RPMI7951 (cell line): ENCODE measurements at places on chromosomes 3 and 15.

DNA sequence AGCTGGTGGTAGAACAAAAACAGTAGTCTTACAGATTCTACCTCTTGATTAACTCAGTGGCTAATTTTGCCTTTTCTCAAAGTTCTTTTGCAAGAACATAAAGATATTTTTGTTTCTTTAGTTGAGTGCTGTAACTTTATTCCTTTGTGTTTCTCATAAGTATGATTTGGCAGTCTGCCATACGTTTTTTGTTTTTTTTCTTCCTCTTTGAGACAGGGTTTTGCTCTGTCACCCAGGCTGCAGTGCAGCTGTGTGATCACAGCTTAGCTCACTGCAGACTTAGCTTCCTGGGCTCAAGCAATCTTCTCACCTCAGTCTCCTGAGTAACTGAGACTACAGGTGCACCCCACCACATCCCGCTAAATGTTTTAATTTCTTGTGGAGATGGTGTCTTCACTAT lies 22.4 kb downstream of the B3GNT5 start:
- peak; percentile 32 for DNase-seq

GRCh38 chr15:72230197-72231065 lies 559 bp downstream of the PKM start:
- peak; percentile 94 for DNase-seq

GRCh38 chr15:65783872-65784271 lies 8.2 kb downstream of the DENND4A start:
- DNase-seq = no peak

DNA sequence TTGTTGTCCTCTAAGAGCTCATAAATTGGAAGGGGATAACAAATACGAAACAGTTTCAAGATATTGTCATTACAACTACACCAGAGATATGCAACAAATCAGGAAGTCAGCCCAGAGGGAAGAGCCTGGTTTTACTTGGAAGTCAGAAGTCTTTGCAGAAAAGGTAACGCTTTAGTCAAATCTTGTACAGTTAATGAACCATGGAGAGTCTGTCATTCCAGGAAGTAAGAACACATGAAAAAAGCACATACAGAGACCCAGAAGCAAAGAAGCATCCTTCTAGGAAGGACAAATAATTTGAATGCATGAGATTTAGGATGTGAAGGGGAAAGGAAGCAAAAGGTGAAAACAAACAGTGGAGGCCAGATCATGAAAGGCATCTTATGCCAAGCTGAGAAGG lies 19.6 kb downstream of the DYNC1LI1 start:
- DNase-seq = no peak

- DNase-seq = no peak
Measured at GRCh38 chr15:81475471-81475870, 101.5 kb upstream of the TMC3 start.

GRCh38 chr3:124126436-124127023 lies 134.6 kb upstream of the ROPN1 start:
- no peak for DNase-seq

DNA sequence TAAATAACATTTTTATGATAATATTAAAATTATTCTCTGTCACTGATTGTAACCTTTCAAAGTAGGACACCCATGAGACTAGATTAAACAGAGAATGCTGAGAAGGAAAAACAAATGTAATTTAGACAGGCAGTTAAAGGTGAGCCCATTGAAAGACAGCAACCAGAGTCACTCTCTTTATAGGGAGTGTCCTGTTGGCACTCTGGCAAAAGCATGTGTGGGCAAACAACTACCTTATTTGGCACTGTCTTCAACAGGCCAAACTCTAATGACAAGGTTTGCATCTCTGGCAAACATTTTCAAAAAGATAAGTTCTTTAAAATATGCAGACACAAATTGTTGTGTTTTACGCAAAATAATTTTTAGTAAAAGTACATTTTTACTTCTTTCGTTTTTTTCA lies 29.8 kb downstream of the NFKBIZ start:
- DNase-seq = no peak

DNA sequence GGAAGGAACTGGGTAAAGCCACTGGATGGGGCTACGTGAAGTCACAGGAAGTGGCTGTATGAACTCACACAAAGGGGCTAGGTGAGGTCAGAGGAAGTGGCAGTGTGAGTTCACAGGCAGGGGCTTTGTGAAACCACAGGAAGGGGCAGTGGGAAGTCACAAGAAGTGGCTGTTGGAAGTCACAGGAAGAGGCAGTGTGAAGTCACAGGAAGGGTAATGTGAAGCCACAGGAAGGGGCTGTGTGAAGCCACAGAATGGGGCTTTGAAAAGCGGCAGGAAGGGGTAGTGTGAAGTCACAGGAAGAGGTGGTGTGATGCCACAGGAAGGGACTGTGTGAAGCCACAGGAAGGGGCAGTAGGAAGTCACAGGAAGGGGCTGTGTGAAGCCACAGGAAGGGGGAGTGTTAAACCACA lies 34.6 kb downstream of the GASK1A start:
- no peak for DNase-seq

DNA sequence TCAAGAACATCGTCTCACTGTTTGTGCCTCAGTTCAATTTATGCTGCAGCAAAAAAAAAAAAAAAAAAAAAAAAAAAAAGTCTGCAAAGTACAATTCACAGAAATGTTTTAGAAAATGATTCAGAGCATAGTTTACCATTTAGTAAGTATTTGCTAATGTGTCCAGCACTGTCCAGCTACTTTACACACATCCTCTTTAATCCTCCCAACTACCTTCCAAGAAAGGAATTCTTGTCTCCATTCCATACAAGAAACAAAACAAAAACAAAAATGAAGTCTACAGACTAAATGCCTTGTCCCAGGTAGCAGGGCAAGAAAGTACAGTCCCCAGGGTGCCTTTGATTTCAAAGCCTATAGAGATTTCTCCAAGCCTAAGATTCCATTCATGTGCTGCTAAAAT lies 38.9 kb upstream of the SNTN start:
- no peak for DNase-seq

DNA sequence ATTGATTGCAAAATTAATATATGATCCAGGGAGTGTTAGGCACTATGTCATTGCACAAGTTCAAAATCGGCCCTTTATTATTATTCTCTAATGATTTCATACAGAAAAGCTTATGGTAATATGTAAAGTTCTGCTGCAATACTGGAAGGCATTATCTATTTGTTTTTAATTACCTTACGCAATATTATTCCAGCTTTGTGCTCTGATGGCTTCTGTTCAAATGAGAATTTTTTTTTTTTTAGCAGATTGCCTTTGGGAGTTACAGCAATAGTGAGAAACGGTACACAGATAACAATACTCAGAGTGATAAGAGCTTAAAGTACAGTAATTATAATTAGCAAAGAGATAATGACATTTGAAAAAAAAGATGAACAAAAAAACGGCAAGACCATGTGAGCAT lies 602.2 kb upstream of the ALCAM start:
- no peak for DNase-seq

- no peak for DNase-seq
Measured at GRCh38 chr3:70603103-70603502, 290.7 kb upstream of the MDFIC2 start.

- no peak for DNase-seq
Measured at GRCh38 chr3:61802772-61803171, 241.4 kb downstream of the PTPRG start.

- no peak for DNase-seq
Measured at GRCh38 chr15:89121414-89121813, 33.2 kb downstream of the ABHD2 start.

- no peak for DNase-seq
Measured at GRCh38 chr3:55044486-55044885, 116.6 kb upstream of the LRTM1 start.

DNA sequence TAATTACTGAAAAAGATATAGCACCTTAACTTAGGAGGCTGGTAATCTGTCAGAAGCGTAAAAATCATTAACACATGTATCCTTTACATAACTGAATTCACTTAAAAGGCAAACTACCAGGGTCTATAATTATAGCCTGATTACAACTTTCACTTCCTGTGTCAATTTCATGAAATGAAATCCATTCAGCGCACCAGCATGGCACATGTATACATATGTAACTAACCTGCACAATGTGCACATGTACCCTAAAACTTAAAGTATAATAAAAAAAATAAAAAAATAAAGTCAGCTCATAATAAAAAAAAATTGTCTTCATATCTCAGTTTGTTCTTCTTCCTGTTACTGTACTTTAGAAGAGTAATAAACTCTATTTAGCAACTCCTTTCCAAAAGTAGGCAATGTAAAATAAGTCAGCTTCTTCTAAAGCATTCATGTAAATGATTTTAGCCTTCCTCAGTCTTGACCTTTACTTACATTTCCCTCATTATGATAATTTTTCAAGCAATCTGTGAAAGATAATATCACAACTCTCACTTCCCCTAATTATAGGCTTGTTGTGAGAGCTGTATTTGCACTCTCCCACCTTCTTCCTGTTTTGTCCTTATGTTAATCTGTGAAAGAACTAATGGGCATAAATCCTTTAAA lies 50.1 kb downstream of the KBTBD8 start:
- DNase-seq = no peak

DNA sequence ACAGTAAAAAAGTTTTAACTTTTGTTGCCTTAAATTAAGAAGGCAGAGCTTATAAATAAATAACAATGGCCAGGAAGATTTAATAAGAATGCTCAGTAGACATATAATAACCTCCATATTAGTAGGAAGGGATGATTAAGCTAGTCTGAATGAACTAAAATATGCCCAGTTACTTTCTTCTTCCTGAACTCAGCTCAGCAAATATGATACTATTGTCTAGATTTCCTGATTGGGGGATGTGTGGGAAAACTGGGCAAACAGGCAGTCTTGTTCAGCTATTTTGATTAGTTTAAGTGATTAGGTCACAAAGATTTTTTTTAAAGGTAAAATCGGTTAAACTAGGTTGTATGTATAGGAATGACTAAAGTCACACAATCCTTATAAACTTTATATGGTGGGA lies 167.2 kb upstream of the SLC2A2 start:
- no peak for DNase-seq

DNA sequence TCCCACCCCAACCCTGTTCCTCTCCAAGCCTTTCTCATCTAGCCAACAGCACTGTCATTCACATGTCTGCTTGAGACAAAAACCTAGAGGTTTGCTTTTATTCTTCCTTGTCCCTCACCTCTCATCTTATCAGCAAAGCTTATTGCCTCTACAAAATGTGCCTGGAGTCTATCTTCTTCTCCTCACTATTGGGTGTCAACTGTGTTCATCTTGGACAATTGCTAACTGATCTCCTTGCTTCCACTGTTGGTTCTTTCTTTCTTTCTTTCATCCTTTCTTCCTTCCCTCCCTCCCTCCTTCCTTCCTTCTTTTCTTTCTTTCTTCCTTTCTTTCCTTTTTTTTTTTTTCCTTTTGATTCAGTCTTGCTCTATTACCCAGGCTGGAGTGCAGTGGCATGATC lies 48.2 kb downstream of the FOXL2 start:
- no peak for DNase-seq

- no peak for DNase-seq
Measured at GRCh38 chr3:76826861-76827260, 213.0 kb upstream of the ROBO2 start.

- DNase-seq = no peak
Measured at GRCh38 chr3:187804745-187805121, 59.5 kb upstream of the BCL6 start.

GRCh38 chr3:121436074-121436473 lies 109.7 kb downstream of the POLQ start:
- DNase-seq = no peak

- peak; percentile 79 for DNase-seq
Measured at GRCh38 chr3:115321400-115321805, 174.3 kb upstream of the ZBTB20 start.

- no peak for DNase-seq
Measured at GRCh38 chr3:47423548-47424145, 42.8 kb downstream of the PTPN23 start.

DNA sequence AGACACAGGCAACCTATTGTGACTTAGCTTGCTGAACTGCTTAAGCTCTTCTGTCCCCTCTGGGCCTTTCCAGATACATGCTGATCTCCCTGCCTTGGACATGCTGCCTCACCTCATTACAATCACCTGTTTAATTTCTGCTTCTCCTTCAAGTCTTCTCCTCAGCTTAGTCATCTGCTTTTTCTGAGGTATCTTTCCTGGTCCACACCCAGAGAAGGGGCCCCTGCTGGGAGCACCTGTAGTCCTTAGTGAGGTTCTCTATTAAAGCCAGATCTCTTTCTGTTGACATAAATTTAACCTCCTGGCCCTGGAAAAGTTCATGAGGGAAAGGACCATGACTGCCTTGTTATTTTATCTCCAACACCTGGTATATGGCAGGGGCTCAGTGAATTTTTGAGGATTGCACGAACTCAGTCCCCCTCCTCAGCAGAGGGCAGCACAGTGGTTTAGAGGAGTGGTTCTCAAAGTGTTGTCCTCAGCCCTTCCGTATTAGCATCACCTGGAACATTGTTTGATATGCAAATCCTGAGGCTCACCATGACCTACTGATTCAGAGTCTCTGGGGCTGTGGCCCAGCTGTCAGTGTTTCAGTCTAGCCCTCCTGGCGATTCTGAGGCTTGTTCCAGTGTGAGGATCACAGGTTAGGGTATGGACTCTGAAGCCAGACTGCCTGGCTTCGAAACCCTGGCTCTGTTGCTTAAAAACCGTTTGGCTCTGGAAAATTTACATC lies 12.7 kb downstream of the COL6A6 start:
- DNase-seq = no peak

DNA sequence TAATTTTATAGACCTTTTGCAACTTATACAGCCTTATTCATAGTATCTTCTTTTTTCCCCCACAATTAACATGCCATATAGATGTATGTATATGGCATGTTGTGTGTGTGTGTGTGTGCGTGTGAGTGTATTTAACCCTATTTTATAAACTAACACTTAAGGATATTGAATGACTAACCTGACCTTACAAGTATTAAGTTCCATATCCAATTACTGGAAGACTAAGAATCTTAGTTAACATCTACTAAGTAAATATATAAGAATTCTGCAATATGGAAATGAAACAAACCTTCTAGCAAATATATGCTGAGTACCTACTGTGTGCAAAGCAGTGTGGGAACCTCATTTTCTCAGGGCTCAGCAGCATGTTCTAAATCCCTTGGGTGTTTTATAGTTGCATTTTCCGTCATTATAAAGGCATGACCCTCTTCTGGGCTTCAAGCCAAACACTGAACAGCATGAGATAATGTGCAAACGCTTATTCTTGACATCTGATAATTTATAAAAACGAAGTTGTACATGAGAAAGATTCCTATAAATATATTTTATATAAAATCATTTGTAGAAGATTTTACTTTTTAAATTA lies 105.5 kb downstream of the NLGN1 start:
- no peak for DNase-seq

DNA sequence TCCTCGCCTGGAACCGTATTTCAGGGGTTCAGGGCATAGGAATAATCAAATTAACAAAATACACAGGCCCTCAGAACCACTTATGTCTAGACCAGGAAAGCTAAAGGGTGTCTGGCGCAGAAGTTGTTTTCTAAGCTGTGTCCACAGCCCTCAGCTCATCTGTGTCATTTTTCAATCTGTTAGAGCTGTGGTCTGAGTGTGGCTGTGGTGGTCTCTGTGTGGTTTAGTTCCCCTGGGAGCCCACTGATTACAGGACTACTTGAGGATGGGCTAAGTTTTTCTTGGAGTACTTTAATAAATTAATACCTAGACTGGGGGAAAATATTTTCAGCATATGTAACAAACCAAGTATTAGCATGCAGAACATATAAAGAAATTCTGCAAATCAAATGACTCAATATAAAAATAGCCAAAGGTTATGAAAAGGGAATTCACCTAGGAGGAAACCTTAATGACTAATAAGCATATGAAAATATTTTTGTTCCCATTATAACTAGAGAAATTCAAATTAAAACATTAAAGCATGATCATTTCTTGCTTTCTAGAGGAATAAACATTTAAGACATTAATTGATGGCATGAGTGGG lies 186.3 kb downstream of the SATB1 start:
- DNase-seq = no peak

- DNase-seq = peak; percentile 84
Measured at GRCh38 chr15:34644061-34644460, 60.6 kb upstream of the GOLGA8B start.

GRCh38 chr3:105542282-105543019 lies 175.7 kb downstream of the ALCAM start:
- DNase-seq = no peak
